Choroid plexus epithelial cell (primary cell): ENCODE measurements at places on chromosomes 13 and 19.

- DNase-seq: no peak
Measured at GRCh38 chr19:52963247-52963618, 552 bp upstream of the ZNF816 start.

GRCh38 chr13:59532405-59532804 lies 631.3 kb downstream of the DIAPH3 start:
- peak; percentile 10 for DNase-seq

DNA sequence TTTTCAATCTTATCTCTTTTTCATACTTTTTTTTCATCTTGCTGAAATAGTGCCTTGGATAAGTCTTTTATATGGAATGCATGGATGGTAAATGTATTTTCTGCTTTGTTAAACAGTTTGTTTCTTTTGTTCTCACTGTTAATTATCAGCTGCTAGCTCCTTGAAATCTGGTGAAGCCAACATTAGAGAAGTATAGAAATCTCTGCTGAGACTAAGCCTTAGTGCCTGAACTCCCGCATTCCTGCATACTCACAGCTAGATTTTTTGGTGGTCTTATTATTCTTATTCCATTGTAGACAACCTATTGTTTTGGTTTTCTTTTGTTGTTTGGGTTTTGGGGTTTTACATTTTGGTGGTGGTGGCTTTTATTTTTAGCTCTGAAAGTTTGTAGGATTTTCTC lies 48.4 kb downstream of the DNAJC15 start:
- no peak for DNase-seq

DNA sequence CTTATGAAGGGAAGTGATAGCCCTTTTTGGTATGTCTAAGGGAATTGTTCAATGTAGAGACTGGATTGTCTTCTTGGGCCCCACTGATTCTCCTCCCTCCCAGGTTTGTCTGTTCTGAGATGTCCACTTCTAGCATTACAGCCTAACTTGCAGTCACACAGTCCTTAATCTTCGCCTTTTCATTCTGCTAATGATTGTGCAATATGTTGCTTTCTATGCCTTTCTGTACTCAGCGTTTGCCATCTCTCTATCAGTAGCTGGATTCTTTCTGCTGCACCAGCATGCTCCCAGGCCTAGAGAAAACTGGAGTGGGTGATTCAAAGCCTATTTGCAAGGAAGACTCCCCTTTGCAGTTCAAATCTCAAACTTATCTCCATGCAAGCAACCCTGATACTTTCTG lies 307.5 kb upstream of the DACH1 start:
- DNase-seq: peak; percentile 11

DNA sequence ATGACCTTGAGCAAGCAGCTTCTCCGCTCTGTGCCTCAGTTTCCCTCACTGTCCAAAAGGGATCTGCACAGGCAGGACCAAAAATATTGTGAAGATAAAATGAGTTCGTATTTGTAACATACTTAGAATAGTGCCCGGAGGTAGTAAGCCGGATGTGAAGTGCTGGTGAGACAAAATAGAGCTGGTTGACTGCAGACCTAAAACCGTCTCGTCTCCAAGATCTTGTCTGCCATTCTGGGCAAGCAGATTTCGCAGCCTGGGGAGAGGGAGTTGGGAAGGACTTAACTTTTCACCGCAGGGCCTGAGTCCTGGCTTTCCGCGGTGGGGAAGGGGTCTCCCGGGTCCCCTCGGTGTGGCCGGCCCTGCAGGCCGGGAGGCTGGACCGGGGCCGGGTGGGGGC lies 8.2 kb upstream of the BBC3 start:
- peak; percentile 45 for DNase-seq

DNA sequence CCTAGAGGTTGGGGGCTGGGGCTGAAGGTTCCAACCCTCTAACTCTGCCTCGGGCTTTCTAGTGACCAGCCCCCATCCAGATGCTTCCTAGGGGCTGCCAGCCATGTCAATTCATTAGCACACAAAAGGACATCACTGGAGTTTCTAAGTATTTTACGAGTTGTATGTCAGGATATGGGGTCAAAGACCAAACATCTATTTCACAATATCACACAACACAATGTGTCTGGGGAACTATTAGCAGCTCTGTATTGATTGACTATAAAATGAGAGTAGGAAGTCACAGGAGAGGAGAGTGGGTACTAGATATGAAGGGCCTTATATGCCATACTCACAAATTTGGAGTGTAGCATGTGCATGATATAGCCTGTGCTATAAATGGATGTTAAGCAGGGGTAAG lies 42.1 kb downstream of the LPAR6 start:
- DNase-seq: no peak

GRCh38 chr19:11265785-11266236 lies 3.5 kb upstream of the DOCK6 start:
- no peak for DNase-seq

GRCh38 chr13:35136585-35136984 lies 194.5 kb downstream of the NBEA start:
- peak; percentile 48 for DNase-seq

DNA sequence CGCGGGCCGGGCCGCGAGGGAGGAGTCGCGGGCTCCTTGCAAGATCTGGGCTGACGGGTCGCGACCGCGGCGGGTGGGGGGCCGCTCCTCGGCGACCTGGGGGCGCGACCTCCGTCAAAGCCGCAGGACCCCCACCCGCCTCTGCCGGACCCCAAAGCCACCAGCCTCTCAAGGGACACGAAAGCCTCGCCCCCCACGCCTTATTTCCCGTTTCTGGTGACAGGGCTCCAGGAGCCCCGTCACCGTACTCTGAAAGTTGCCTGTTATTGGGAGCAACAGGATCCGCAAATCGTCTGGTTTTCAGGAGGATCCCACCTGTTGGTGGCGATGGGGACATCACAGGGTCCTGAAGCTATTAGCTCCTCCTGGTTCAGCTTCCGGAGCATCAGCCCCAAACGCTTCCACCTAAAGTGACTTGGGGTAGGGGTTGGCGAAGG lies 530 bp downstream of the MAU2 start:
- peak; percentile 27 for DNase-seq

GRCh38 chr19:31451686-31452330 lies 102.6 kb upstream of the TSHZ3 start:
- DNase-seq: peak; percentile 44

DNA sequence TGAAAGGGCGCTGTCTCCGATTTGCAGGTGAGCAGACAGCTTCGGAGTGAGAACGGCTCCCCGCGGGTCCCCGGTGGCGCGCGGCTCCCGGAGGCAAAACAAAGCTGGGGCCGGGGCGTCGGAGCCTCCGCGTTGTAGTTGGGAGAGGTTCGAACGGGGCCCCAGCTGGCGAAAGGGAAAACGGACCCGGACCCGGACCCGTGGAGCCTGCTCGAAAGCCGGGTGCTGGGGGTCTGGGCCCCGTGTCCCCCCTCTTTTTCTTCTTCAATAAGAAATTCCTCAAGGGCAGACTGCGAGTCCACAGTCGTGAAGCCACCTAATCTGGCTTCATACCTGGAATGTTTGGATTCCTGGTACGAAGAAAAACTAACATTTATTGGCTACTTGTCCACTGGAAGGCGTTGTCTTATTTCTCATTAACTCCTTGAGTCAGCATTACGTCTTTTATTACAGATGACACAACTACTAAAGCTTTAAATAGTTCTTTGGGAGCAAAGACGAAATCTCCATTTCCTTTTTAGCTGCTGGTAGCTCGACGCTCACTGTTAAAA lies 632 bp upstream of the MTIF3 start:
- peak; percentile 52 for DNase-seq

DNA sequence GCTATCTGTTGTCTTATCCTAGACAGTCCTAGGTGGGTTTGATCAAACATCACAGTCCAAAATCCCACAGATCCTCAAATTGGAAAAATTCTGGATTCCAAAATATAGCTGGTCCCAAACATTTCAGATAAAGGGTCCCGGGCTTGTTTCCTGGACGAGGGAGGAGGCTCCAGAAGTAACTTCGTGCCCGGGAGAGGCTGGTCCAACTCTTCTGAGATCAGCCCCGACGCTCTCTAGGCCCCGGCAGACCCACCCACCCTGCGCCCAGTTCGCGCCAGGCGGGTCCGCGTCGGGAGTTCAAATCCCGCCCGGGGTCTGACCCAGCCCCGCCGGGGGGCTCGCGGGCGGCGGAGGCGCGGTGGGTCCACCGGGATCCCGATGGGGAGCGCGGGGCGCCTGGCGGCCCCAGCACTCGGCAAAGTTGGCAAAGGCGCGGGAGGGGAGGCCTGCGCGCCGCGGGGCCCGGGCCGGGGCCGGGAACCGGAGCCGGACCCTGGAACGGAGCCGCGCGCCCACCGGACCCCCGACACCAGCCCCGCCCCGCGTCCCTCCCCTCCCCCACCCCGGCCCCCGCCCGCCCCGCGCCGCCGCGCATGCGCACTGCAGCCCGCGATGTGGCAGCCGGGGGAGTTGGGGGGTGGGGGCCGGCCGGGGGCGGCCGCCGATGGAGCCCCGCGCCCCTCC lies 513 bp downstream of the MIER2 start:
- DNase-seq: peak; percentile 21

DNA sequence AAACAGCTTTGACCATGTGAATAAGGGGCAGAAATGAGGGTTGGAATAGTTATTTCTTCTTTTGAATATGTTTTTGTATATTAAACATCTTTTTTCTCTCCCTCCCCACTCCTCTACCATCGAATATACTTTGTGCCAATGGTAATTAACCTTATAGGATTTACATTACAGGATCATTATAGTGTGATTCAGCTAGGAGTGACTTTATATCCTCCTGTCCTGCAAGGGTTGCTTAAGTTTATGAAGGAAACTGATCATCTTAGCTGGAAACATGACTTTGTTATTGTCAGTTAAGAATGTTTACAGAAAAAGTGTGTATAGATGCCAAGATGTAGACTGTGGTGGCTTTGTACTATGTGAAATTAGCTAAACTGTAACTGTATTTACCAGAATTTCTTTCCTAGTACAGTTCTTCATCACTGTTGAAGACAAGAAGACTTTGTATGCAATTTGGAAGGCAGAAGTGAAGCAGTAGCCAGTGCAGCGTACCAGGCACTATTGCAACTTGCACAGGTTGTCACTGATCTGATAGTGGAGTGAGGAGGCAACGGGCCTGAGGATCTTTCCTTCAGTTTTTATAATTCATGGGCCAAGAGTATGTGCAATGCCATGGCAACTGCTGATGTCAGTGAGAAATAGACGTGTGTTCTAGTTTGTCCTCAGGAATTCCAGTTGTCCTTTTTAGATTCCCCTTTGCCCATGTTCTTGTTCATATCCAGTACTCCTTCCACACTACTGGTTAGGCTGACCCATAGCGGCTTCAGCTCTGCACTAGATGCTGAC lies 8.2 kb upstream of the PAN3 start:
- no peak for DNase-seq

DNA sequence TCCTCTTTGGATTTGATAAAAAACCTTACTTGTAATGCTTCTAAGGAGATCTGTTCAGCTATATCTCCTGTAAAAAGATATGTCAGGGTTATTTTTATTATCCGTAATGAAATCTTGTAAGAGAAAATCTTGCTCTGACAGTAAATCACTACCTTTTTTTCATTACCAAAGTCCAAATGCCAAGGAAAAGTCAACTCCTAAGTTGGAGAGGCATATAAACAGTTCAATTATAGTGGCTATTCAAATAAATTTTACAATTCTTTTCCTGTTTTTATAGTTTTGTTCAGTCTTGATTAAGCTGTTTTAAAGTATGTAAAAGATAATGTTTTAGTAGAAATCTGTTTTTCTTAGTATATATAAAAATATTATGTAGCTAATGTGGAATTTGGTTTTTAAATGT lies 9.0 kb downstream of the KCTD4 start:
- DNase-seq: no peak

GRCh38 chr19:15864824-15865223 lies 33.0 kb downstream of the CYP4F2 start:
- no peak for DNase-seq

DNA sequence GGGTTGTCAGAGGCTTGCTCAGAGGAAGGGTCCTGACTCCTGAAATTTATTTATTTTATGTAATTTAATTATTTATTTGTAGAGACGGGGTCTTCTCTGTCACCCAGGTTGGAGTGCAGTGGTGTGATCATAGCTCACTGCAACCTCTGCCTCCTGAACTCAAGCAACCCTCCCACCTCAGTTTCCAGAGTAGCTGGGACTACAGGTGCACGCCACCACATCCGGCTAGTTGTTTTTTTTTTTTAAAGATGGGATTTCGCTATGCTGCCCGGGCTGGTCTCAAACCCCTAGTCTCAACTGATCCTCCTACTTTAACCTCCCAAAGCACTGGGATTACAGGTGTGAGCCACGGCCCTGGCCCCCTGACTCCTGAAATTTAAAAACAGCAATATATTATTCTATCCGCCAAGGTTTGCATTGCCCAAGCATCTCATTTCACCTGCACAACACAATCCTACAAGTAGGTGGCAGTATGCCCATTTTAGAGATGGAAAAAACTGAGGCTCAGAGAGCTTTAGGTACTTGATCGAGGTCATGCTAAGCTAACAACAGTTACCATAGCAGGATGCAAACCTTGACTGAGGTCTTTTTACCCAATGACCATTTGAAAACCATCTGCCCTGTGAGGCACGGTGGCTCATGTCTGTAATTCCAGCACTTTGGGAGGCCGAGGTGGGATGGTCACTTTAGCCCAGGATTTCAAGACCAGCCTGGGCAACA lies 18.1 kb downstream of the ARHGEF18 start:
- DNase-seq: peak; percentile 50

DNA sequence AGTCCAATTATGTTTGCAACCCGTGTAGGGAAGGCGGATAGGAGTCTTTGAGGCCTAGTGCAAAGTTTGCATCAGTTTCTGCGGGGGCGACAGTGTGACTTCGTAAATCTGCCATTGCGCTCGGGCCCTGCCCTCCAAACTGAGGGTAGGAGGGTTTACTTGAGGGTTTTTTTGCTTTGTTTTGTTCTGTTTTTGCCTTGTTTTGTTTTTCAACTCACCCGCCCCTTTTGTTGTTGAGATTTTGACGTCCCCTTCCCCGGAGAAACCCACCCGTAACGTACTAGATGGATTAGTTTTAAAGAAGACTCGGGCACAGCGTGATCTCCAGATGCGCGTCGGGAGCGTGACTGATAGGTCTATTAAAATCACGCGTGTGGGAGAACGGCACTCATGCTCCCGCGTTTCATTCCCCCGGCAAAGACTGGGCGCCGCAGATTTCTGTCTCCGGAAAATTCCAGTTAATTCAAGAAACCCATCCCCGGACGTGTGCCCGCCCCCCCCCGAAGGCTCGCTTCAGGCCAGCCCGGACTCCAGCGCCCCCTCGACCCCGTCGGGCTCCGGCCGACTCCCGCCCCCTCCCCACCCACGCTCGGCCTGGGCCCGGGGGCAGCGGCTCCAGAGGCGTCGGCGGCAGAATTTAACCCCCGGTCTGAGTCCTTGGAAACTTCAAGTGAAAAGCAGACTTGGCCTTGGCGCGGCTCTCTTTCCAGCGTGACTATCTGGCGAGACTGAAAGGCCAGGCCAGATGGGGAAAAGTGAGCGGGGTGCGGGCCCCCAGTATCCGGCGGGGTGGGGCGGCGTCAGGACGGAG lies 5.0 kb downstream of the SOX1 start:
- no peak for DNase-seq

DNA sequence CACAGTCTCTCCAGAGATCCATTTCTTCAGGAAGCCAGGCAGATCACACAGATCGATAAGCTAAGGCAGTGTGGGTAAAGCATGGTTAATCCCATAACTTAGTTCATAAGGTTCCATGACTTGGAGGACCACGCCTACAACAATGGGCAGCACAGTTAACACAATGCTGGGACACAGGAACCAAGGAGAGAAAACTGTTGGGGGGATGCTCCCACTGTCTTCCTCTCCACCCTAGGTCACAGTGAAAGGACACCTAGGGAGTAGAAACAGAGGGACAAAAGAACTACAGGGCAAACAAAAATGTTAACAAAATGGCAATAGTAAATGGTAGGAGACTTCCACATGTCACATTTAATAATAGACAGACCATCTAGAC lies 20.8 kb upstream of the ZNF181 start:
- DNase-seq: no peak
